ENCODE measurements at places on chromosomes 1 and 21.

GRCh38 chr1:171140956-171141687, 44.0 kb upstream of the FMO2 start:
- no peak for DNase-seq

DNA sequence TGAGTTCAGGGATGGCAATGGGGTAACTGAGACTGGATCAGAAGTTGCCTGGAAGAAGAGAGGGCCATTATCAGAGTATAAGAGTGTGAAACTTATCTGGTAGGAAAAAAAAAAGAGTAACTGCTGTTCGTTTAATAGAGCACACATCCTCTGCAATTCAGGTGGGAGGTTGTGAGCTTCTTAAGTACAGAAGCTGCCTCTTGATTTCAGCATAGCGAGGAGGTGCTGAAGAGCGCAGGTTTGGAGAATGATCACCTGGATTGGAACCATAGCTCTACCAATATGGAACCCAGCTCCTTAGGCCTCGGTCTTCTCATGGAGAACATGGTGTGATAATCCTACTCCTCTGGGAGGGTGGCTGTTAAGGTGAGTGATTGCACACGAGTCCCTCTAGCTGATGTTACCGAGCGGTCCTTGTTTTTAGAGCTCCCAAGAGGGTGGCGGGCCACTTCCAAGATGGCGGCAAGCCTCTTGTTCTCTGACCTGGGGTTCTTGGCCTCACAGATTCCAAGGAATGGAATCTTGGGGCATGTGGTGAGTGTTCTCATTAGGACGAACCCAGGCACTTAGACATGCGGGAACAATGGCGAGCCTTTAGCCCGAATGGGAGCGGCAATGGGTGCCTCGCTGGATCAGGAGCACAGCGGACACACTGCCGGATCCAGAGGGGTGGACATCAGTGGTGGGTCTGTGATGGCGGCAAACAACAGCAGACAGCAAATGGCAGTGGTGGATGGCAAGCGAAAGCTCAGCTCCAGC, 3.3 kb upstream of the MX1 start:
- DNase-seq, result no peak

- no peak for DNase-seq
Observed at GRCh38 chr1:109322974-109323373, 16.2 kb upstream of the MYBPHL start.

DNA sequence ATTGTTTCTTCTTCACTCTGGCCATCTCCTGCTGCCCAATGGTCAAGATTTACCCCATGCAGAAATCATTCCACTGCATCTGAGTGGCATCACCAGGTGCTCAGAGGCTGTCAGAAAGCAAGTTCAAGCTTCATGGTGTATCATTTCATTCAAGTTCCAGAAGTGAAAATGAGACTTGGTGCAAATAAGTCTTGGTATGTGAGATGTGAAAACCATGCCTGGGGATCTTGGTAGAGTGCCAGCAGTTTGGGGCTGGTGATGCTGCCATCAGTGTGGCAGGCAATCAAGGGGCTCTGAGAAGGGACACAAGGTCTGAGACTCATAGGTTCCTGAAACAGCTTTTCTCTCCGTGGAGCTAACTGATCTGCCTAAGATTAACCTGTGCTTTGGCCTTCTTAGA, 52.0 kb downstream of the CD2 start:
- no peak for DNase-seq

GRCh38 chr1:19656134-19656779, 8.4 kb upstream of the HTR6 start:
- no peak for DNase-seq

GRCh38 chr1:168216171-168216570, 9.6 kb upstream of the SFT2D2 start:
- no peak for DNase-seq

DNA sequence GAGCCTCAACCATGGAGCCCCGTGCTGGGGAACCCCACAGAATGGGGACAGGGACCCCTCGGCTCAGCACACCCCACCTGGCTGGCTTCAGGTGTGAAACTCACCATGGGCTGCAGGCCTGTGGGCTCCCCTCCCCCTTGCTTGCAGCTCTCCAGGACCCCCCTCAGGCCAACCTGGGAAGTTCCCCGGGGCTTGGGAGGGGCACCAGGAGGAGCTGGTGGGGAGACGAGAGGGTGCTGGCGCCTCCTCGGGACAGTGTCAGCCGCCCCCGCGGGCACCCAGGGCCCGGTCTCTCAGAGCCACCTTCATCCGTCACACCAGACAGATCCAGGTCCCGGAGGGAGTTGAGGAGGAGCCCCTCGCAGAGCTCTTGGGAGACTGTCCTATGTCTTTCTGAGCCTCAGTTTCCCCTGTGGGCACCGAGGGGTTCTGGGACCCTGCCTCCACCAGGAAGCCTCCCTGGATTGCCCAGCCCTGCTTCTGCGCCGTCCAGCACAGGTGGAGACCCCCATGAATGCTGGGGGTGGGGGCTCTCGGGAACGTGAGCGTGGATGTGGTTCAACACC, 657 bp upstream of the TNFRSF18 start:
- DNase-seq, result no peak

GRCh38 chr1:13951793-13952751, 252.1 kb downstream of the PRDM2 start:
- no peak for DNase-seq

DNA sequence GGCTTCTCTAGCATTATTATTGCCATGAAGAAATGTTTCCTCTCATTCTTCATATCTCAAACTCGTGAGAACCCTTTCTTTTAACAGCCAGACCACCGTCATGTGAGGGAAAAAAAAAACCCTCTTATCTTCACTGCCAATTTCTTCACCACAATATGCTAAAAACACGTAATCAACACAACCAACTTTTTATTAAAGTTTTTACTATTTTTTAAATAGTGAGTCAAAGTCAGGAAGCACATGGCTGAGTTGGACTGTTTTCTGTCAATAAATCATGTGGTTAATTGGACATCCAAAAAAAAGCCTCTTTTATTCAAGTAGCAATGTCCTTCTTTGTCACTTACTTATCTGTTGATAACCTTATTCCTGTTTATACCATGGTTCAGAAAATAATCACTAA, 55.9 kb upstream of the SAMD13 start:
- no peak for DNase-seq

DNA sequence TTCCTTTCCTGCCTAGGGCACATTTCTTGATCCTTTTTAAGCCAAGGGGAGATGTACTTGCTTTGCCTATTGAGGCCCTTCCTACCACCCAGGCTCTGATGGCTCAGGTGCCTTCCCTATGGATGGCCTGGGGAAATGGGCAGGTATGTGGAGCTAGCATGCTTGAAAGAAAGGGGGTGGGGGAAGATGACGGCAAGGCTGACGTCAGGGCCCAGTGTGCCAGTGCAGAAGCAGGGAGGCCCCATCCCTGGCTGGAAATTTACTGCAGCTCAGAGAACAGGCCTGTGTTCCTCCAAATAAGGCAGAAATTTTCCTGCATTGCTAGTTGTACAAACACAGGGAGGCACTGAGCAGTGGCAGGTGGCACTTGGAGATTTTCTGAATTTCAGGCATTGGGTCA, 453.2 kb upstream of the VAMP3 start:
- no peak for DNase-seq

DNA sequence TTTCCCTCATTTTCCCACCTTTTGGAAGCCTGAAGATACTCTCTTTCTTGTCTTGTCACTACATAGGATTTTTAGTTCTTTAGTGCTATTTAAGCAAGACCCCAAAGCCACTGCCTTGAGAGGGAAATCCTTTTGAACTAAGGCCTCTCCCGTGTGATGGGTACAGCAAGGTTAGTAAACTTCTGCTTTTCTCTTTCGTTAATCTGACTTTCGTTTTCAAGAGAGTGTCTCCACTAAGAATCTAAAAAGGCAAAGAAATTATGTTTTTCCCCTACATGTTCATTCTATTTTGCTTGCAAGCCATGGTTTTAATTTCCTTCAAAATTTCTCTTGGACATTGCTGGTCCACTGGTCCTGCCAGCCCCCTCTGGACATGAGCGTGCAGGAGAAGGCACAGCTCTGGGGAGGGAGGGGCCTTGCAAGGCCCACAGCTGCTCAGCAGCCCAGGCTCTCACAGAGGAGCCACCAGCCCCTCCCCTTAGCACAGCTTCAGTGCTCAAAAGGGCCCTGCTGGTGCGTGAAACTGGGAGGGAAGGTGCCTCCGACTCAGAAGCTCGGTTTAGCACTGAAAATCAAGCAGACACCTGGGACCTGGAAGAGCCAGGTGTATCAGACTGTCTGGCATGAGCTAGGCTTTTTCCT, 210.9 kb upstream of the GALNT2 start:
- DNase-seq, result peak; percentile 45

DNA sequence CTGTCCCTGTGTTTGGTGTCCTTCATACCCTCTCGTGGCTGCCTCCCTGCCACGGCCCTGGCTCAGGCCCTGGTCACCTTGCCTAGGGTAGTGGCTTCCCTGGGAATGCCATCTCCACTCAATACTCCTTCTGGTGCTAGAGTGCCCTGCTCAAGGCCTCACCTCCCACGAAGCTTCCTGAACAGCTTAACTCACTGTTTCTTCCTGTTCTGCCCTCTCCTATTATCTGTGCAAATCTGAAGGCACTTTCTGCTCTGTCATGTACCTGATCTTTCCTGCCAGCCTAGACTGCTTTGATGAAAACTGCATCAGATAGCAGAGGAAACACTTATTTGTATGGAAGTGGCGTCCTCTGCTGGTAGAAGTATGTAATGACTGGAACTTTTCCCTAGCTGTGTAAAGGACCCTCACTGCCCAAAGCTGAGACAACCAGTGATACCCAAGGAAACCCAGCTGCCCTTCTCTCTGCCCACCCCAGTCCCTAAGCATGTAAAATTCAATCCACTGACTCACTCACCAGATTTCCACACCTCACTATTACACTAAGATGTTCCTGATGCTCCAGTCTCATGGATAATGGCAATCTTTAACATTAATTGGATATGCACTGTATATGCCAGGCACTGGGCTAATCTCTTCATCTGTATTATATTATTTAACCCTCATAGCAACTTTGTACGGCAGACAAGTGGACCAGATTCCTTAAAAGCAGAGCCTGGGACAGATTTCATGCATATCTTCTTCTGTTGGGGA, 36.2 kb upstream of the BTG2 start:
- DNase-seq, result peak; percentile 47
